Mammary microvascular endothelial cell (primary cell): ENCODE measurements at places on chromosomes 2 and 18. TPM values are rescaled to one million over a fixed set of nuclear protein-coding genes. Genes with fewer than 3 reads are reported as not detected.

Gene GRB14
- total RNA-seq, result 0.33 and 2.6 TPM in 2 replicates

Gene SRD5A2
- not detected in 2 replicates for total RNA-seq

Gene EPC2
- 10.3 and 15.1 TPM in 2 replicates for total RNA-seq

Gene SLC5A7
- not detected in 2 replicates for total RNA-seq

Gene STK25
- 341 and 414 TPM in 2 replicates for total RNA-seq
